ENCODE measurements at places on chromosomes 4 and X.

DNA sequence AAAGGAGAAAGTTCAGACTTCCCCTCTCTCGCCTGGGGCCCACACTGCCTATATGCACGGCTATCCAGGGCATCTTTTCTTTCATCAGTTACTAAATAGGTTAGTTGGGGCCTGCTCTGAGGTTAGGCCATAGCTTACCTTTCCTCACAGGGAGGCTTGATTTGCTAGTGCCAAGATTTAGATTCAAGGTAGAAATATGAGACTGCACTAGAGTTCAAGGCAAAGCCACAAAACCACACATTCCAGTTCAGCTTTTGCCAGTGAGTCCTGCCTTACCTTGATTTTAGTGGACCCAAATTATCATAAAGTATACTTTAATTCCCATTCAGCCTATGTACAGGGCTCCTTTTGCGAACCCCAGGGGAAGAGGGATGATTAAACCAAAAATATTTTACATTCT lies 762.8 kb downstream of the PDHA2 start:
- DNase-seq, result no peak

- no peak for DNase-seq
These were observed 12.0 kb downstream of the SHOX start for GRCh38 chrX:642436-643240.

- DNase-seq, result no peak
These were observed 112.0 kb downstream of the C4orf51 start for GRCh38 chr4:145791988-145792387.

GRCh38 chrX:133947996-133948395 lies 37.4 kb downstream of the GPC3 start:
- DNase-seq, result no peak

- no peak for DNase-seq
These were observed 66.6 kb downstream of the CD99L2 start for GRCh38 chrX:150831863-150832262.

GRCh38 chr4:153471698-153472093 lies 5.5 kb downstream of the TMEM131L start:
- DNase-seq, result no peak
